ENCODE measurements at places on chromosomes 3 and 15.

GRCh38 chr3:40780291-40780924, 255.6 kb downstream of the ZNF621 start:
- DNase-seq: peak; percentile 47

DNA sequence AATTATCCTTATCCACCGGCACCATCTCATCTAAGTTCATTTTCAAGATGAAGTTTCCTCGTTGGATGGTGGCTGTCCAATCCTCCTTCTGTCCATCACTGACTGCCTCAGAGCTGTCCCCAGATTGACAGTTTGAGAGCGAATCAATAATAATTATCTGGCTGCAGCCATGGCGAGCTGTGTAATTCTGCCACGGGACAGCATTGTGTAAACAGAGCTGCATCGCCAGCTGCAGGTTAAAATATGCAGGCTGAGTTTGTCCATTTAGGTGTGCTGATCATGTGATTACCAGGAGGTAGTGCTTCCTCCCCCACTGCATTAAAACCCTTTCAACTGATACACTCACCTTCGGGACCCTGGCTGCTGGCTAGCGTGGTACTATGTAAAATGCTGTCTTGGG, 461.9 kb upstream of the ONECUT1 start:
- DNase-seq: no peak

DNA sequence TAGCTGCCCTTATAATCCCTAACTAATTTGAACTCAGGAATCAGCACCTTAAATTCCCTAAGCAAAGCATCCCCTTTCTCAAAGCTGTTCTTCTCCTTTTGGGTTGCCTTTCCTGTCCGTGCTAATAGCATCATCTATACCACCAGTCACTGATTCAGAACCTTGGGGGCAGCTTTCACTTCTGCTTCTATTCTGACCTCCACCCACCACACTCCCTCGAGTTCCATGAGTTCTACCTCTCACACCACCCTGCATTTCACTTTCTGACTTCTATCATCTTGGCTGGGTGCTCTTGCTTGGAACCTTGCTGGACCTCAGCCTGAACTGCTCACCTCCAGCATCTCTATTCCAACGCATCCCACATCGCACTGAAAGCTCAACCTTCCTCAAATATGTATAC, 55.4 kb upstream of the KCNMB2 start:
- DNase-seq: no peak

DNA sequence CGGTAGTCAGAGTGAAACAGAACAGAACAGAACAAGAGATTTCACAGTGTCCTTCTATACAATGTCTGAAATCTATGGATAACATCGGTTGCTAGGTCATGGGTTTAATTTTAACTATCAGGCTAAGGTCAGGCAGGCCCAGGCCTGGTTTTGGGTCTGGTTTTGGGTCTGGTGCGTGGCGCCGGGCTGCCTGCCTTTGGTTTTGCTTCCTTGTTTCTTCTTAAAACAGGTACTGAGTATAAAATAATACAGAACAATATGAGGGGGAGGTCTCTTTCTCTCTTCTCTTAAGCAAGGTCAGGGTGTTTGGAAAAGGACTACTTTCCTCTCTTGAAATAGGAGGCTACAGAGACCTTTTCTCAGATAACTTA, 1.4 kb downstream of the AEN start:
- DNase-seq: no peak

DNA sequence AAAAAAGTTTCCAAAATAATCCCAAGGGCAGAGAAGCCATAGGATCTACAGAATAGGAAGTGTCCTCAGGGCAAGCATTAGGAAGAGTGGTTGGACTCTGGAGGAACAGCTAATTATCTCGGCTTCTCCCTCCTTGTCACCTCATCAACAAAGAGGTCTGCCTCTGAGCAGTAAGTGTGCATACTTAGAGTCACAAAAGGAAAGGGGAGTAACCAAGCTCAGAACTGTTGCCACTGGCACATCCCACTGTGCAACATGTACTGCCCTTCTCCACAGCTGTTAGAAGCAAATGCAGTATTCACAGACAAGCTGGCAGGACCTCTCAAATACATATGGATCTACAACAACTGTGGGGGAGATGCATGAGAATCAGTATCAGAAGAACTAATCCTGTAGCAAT, 31.5 kb downstream of the NGLY1 start:
- DNase-seq: no peak

- DNase-seq: no peak
These were observed 464.1 kb upstream of the CBLB start for GRCh38 chr3:106332884-106333283.

GRCh38 chr15:26736502-26737248, 36.2 kb downstream of the GABRB3 start:
- DNase-seq: no peak

GRCh38 chr3:49566312-49566711, 12.0 kb downstream of the BSN start:
- DNase-seq: no peak

DNA sequence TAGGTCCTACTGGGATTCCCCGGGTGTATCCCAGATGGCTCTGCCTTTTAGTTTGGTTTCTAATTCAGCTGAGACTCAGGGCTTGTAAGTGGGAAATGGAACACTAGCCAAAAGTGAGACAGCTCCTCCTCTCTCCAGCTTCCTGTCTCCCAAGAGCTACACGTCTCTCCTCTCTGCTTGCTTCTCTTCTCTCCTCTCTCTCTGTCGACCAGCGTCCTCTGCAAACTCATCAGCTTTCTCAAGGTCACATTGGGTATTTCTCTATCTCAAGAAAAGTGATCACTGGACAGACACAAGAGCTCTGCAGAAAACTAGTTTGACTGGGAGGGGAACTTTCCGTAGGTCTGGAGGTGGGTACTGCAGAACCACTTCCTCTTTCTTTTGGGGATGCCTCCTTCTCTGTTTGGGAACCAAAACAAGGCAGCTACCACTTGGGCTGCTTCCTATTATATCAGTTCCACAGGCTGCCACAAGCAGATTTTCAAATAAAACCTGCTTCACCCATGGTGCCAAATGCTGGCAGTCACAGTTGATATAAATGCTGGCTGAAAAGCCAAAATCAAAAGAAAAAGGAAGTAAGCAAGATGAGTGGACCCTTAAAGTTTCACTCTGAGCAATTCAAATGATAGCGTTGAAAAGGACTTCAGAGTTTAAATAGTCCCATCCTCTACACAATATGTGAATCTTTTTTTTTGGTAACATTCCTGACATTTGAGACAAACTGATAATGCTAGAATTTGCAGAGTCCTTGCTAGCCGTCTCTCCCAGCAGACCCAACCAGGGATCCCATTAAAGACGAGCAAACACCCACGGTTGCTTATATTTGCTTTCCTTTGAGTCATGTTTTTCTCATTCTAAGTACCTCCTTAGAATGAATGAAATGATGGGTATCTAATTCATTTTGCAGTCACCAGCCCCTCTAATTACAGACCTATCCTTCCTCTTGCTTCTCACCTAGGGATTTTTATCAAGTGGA, 7.2 kb upstream of the DYNC1LI1 start:
- DNase-seq: no peak
